ENCODE measurements at places on chromosomes 12 and 14. TPM values are rescaled to one million over a fixed set of nuclear protein-coding genes. Genes with fewer than 3 reads are reported as not detected.

The ACSM4 gene
- total RNA-seq: not detected

The OR4K5 gene
- total RNA-seq: not detected

The EMC9 gene
- total RNA-seq: 9.5 TPM

The KRT74 gene
- not detected for total RNA-seq

The SCARB1 gene
- total RNA-seq: 7.8 TPM

The XRCC3 gene
- total RNA-seq: 9.5 TPM

The BCL11B gene
- not detected for total RNA-seq

The TSPAN19 gene
- total RNA-seq: not detected

The ITGA7 gene
- 17.9 TPM for total RNA-seq

The A2ML1 gene
- not detected for total RNA-seq

The MRPL42 gene
- 53.6 TPM for total RNA-seq

The ADSS1 gene
- total RNA-seq: 12.8 TPM

The MYF6 gene
- not detected for total RNA-seq

The ATP5F1B gene
- 370 TPM for total RNA-seq

The CMA1 gene
- not detected for total RNA-seq

The ALX1 gene
- not detected for total RNA-seq

The EPYC gene
- total RNA-seq: 0.76 TPM

The SOAT2 gene
- total RNA-seq: 0.11 TPM

The SLC4A8 gene
- 4.1 TPM for total RNA-seq

The KIF26A gene
- total RNA-seq: 0.78 TPM

The WIF1 gene
- total RNA-seq: not detected

The NCKAP5L gene
- total RNA-seq: 21.6 TPM

The DLGAP5 gene
- 27.6 TPM for total RNA-seq

The DIP2B gene
- 34.3 TPM for total RNA-seq

The DHRS1 gene
- total RNA-seq: 12.6 TPM

The PTMS gene
- 82.3 TPM for total RNA-seq

The FAM90A1 gene
- total RNA-seq: 0.13 TPM

The FGF23 gene
- not detected for total RNA-seq

The KRT79 gene
- total RNA-seq: not detected

The ZC3H14 gene
- total RNA-seq: 67.8 TPM

The ADAM21 gene
- 0.32 TPM for total RNA-seq

The ISM2 gene
- 0.13 TPM for total RNA-seq

The PTGR2 gene
- total RNA-seq: 10.8 TPM

The FBRSL1 gene
- 3.5 TPM for total RNA-seq

The PARP11 gene
- total RNA-seq: 10.7 TPM

The PSMD9 gene
- 41.8 TPM for total RNA-seq

The ZBTB25 gene
- 13.3 TPM for total RNA-seq

The PLBD1 gene
- 14.6 TPM for total RNA-seq

The PTPN6 gene
- 0.91 TPM for total RNA-seq

The KLRK1 gene
- not detected for total RNA-seq

The TAS2R7 gene
- not detected for total RNA-seq

The SMIM41 gene
- total RNA-seq: 0.39 TPM

The RNASE4 gene
- 54.9 TPM for total RNA-seq

The KRT6C gene
- total RNA-seq: not detected

The DTX1 gene
- not detected for total RNA-seq

The LIN7A gene
- 0.13 TPM for total RNA-seq

The RND1 gene
- total RNA-seq: 0.22 TPM

The KRT83 gene
- total RNA-seq: not detected

The LRFN5 gene
- total RNA-seq: not detected

The KRT73 gene
- not detected for total RNA-seq

The P3H3 gene
- 65.5 TPM for total RNA-seq

The GPR68 gene
- total RNA-seq: 8.0 TPM
